H1 (cell line): ENCODE measurements at places on chromosomes 1 and 21.

DNA sequence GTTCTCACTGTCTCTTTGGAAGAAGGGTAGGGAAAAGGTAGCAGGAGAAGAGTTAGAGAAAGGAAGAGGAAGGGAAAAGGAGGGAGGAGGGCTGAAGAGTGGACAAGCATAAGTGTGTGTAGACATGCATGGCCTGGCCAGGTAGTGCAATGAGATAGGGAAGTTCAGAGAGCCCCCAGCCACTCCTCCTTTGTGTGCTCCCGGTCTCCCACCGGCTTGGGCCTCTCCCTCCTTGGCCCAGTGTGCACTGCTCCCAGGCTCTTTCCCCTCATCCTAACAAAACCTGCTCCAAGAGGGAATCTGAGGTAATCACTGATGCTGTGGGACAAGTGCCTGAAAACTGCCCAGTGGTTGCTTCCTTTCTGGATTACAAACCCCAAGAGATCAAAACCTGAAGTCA is 10.3 kb upstream of the LEMD1 start:
- DNase-seq = no peak

DNA sequence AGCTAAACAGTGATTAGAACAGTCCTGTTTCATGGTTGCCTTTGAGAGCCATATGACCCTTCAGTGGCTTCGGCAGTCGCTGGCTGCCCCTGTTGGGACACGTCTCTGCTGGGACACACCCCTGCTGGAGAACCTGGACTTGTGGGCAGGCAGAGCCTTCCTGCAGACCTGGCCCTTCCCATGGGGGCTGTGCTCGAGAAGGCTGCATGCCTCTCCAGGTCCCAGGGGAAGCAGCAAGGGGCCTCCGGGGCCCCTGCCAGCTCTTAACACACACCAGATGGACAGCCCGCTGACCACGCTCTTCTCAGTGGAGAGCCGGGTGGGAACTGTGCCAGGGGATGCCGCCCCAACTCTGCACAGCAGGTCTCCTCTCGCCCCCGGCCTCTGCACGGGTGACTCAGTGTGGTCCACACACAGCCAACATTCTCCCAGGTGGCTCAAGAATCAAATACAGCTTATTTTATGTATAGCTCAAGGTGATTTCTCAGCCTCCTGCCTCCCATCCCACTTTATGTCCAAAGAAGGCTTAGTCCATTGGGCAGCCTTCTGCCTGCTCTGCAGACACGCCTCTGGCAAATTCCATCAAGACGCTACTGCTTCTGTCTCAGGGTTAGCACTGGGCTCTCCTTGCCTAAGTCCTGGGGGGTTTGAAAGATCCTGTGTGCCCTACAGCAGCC is 450.8 kb downstream of the KIF26B start:
- DNase-seq = no peak

DNA sequence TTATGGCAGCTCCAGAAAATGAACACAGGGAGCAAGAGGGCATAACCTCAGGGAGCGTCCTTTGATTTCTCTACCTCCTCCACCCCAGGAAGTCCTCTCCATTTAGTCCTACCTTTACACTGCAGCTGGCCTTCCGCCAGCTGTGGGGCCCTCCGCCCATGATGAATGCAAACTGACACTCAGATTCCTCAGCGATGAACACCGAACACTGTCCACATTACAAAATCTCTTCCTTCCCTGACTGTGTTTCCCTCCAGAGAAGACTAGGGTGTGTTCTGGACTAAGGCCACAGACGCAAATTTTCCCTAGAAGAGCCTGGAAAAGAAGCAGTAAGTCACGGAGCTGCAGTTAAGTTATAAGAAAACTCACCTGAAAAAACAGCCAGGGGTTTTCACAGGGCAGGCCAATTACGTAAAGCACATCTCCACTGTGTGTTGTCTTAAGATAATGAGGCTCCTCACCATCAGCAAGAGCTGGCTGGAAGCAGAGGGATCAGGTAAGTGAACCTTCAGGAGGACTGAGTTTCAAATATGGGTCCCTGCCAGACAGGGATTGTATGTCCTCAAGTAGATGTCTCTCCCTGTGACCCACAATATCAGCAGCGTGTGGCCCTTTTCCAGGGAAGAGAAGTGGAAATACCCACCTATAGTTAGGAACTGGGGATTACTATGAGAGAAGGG is 46.3 kb upstream of the ATP1B1 start:
- DNase-seq = no peak

DNA sequence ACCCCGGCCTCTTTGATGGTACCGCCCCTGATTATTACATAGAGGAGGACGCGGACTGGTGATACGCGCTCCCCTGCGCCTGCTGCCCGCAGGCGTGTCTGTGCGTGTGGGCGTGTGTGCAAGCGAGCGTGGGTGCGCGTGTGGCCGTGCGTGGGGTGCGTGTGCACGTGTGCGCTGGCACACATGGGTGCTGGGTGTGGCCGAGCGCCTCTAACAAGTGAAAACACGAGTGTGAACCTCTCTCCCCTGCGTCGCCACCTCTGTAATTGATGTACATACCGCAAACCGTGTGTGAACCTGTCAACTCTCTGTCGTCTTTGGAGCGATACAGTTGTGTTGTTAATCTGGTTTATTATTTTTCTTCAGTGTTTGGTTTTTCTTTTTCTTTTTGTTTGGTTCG is 87.8 kb upstream of the TMEM51 start:
- no peak for DNase-seq

- DNase-seq = no peak
These were observed 27.3 kb downstream of the PTTG1IP start for GRCh38 chr21:44846224-44846484.

DNA sequence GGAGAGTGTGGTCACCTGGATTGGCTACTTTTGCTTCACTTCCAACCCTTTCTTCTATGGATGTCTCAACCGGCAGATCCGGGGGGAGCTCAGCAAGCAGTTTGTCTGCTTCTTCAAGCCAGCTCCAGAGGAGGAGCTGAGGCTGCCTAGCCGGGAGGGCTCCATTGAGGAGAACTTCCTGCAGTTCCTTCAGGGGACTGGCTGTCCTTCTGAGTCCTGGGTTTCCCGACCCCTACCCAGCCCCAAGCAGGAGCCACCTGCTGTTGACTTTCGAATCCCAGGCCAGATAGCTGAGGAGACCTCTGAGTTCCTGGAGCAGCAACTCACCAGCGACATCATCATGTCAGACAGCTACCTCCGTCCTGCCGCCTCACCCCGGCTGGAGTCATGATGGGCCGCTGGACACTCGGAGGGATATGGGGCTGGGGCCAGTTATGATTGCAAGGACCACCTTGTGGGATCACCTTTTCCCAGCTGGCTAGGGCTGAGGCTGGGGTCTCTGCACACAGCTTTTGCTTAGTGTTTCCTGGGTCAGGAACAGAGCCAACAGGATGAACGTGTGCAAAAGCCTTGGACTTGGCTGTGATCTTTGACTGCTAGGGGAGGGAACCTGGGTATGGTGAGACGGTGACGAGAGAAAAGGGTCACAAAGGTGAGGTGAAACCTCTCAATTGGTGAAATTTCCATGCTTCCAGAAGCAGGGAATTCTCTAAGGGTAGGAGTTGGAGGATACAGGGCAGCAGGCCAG is 4.3 kb upstream of the GNAI3 start:
- DNase-seq = no peak

DNA sequence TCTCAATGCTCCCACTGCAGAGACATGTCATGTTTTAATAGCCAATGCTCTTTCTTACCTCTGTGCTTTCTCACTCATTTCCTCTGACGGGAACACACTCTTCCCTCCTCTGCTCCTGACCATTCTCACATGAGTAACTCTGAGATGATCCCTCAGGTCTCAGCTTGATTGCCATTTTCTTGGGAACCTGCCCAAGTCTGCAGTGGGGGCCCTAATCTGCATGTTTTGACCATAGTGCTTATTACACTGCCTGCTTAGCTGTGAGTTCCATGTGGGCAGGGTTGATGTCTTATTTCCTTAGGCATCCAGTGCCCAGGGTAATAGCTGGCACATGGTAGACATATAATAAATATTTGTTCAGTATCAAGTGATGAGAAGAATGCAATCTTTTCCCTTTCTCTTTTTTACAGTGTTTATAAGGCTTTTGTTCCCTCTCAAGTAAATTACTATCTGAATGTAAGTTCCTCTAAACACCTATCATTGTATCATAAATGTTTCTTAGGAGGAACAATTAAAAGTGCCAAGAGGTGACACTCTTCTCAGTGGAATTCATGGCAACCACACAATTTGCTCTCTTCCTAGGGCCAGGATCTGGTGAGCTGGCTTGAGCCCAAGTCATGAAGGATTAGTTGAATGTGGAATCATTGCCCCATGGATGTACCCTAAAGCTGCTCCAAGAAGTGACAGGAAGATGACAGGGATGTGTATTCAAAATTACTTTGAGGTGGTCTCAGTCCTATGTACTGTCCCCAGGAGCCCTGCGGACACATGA is 485.4 kb upstream of the USP24 start:
- no peak for DNase-seq

DNA sequence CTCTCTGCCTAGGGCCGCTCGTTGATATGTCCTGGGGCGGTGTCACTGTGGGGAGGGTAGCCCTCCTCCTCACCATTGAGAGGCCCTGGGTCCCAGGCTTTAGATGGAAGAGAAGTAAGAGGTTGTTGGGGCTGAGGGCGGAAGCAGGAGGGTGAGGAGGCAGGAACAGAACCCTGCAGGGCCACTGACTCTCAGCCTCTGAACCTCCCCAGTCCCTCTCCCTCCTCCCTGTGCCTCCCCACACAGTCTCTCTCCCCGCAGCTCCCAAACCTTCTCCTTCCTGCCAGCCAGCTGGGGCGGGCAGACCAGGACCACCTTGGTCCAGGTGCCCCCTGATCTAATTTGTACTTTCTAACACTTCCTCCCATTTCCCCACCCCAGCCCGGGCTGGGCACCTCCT is 14.3 kb upstream of the FAM131C start:
- DNase-seq = no peak

DNA sequence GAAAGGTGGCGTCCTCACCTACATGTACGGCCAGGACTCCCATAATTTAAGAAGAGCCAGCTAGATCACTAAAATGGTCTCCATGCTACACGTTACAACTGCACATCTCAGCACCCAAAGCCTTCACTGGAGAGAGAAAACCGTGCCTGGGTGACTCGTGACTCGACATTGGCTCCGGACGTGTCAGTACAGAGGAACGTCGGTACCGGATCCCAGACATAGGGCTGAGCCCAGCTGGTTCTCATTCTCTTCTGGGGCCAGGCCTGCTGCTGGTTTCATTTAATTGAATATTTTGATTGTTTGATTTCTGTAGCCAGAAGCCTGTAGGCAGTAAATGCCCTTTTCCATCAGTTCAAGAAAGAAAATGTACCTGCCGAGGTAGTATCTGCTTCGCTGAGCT is 93.1 kb downstream of the HHIPL2 start:
- no peak for DNase-seq

GRCh38 chr1:115183721-115184259 is 94.5 kb upstream of the TSPAN2 start:
- no peak for DNase-seq

DNA sequence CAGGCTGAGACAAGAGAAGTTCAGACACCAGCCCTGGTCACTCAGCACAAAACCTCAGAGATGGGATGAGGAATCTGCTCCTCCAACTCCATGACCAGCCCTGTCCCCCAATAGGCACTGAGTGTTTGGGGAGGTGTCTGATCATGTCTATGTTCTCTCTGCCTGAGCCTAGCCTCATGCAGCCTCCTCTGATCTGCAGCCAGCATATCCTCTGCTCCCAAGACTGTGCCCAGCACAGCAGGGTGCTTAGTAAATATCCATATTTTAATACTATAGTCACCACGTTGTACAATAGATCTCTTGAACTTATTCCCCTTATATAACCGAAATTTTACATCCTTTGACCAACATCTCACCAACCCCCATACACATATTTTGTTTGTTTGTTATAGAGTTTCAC is 202.9 kb downstream of the MATN1 start:
- DNase-seq = no peak

- DNase-seq = no peak
These were observed 146.3 kb upstream of the DNAH14 start for GRCh38 chr1:224783006-224783651.

DNA sequence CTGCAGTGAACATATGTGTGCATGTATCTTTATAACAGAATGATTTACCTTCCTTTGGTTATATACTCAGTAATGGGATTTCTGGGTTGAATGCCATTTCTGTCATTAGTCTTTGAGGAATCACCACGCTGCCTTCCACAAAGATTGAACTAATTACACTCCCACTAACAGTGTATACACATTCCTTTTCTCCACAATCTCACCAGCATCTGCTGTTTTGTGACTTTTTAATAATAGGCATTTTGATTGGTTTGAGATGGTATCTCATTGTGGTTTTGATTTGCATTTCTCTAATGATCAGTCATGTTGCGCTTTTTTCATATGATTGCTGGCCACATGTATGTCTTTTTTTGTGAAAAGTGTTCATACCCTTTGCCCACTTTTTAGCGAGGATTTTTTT is 680.5 kb downstream of the PTPRC start:
- DNase-seq = no peak

DNA sequence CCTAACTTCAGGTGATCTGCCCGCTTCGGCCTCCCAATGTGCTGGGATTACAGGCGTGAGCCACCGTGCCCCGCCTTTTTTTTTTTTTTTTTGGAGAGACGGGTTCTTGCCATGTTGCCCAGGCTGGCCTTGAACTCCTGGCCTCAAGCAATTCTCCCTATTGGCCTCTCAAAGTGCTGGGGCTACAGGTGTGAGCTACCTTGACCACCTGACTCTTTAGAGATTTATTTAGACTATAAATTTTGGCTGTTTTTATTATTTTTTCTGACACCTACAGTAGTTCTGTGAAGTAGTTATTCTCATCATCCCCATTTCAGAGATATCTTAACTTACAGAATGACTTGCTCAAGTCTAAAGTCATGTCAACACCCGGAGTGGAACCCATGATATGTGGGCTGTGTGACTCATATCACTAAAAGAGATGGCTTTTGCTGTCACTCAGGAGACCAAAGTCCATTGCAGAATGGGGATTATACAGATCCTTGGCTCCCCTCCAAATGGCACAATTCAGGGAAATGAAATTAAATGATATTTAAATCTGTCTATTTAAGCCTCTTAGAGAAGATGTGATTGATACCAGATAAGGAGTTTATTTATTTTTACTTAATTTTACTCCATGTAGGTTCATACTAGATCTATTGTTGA is 93.2 kb downstream of the CTH start:
- no peak for DNase-seq

DNA sequence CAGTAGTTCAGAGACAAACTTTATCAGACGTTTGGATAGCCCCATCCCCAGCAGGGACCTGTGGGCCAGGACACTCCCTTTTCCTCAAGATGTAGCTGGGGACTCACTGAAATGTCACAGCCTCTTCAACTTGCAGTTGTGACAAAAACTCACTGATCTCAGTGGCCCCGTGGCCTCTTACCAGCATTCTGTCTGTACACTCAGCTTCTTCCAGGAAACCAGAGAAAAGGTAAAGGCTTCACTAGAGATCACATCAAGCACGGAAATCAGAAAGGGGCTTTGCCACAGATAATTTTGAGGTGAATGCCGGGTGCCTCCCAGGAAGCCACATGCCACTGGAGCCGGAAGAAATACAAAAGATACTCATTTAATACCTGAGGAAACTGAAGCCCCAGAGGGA is 122.2 kb downstream of the CCDC185 start:
- no peak for DNase-seq

DNA sequence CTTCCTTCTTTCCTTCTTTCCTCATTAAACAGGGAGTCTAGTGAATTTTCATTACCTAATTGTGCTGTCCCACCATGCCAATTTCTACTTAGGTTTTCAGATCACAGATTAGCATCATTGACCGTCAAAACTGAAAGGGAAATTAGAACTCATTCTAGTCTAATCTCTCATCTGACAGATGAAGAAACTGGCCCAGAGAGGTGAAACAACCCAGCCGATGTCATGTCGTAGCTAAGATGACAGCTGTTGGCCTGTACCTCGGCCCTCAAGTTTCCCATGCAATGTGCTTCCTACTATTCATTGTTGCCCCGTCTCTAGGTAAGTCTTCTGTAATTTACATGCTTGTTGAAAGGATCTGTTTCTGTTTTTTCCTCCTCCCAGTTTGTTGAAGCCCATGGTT is 128.2 kb upstream of the KIAA0040 start:
- no peak for DNase-seq
